Testis (tissue), 5 donors: ENCODE measurements at places on chromosomes 3 and 15. TPM values are rescaled to one million over a fixed set of nuclear protein-coding genes. Genes with fewer than 3 reads are reported as not detected.

Gene BSN
- total RNA-seq, result 25.3 TPM

Gene ROBO1
- total RNA-seq, result 39.4 TPM

Gene DAZL
- total RNA-seq, result 71.5 TPM

DNA sequence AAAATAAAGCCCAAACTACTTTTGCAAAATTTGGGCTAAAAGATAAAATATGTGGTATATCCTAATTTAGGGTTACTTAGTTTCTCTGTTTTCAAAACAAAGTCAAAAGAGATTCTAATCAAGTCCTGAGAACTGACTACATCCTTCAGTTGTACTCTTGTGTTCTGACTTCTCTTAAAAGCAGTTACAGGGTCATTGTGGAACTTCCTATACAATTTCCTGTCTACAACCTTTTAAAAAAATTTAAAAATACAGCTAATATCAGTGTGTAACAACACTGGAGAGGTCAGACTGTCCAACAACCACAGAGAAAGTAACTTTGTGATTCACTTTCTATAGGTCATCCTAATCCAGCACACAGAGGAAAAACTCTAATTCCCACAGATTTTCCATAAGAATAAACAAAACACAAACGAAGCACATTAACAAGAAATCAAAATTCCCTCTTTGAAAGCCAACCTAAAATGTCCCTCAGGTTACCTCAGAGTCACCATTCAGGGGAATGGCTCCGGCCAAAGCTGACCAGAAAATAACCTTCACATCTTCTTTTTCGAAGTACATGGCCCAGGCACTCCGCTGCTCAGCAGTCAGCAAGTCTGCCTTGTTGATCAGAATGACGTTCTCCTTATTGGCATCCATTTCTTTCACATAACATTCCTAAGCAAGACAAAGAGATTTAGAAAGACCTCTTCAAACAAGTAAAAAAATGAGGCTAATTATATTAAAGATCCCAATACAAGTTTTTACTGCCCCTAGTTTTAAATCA lies 13.3 kb downstream of the LSG1 start:
- DNase-seq, result no peak

DNA sequence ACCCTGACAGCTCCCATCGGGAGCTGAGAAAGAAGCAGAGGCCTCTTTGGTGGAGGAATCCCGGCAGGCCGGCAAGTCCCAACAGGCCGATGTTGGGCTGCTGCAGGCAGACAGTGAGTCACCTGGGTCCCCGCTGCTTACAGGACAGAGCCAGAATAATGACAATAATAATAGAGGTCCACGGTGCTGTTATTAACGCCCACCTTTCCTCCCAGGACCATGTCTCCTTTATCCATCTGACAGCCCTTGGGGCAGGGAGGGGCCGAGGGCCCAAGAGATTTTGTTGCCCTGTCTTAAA lies 29.3 kb upstream of the MAGEF1 start:
- DNase-seq, result no peak

DNA sequence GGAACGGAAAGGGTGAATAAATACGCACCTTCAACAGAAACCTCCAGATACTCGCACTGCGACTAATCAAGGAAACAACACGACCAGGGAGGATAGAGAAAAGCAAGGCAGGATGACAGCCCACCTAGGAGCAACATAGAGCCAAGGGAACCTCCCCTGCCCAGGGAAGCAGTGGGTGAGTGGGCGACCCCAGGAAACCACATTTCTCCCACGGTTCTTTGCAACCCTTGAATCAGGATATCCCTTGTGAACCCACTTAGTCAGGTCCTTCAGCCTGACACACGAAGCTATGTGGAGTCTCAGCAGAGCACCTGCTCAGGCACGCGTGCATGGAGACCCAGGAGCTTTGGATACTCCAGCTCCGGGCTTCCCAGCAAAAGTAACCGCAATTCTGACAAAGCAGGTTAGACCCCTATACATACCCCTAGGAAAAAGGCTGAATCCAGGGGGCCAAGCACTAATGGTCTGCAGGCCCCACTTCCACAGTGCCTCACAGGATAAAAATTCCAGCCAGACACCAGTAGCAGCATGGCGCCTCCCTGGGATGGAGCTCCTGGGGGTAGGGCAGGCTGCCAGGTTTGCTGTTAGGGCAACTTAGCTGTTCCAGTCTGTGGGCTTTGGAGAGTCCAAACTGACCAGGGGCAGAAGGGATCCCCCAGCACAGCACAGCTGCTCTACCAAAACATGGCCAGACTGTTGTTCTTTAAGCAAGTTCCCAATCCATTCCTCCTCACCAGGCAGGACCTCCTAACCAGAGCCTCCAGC lies 38.4 kb upstream of the PXYLP1 start:
- DNase-seq, result no peak
